ENCODE measurements at places on chromosomes 1 and 21.

GRCh38 chr1:180962178-180962577 lies 49.5 kb downstream of the KIAA1614 start:
- no peak for DNase-seq

- DNase-seq = no peak
Measured at GRCh38 chr21:25862596-25862995, 127.8 kb downstream of the GABPA start.

DNA sequence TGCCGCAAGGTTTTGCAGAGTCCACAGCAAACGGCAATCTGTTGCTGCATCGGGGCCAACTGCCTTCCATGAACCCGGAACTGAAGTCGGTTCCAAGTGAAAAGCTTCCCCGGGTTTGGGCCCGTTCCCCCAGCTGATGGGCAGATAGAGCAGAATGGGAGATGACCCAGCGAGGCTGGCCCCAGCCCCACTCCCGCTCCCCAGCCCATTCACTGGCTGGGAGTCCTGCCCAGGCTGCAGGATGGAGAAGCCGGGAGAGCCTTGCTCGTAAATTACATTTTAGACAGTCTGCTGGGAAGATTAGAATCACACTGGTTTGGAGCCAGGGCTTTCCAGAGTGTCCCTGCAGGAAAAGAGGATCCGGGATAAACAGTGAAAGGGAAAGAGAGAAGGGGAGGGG lies 31.6 kb upstream of the PAX7 start:
- no peak for DNase-seq

- no peak for DNase-seq
Measured at GRCh38 chr1:44777547-44777946, 2.2 kb downstream of the RPS8 start.

- DNase-seq = no peak
Measured at GRCh38 chr1:6485168-6486101, 6.0 kb downstream of the PLEKHG5 start.
